ENCODE measurements at places on chromosomes 1 and 21.
A peak's percentile ranks its signal among the peaks of the same experiment; 100 is the strongest.

GRCh38 chr1:105172788-105173187 is 1423.1 kb downstream of the AMY1C start:
- DNase-seq, result no peak

- peak; percentile 30 for DNase-seq
Measured at GRCh38 chr1:20324704-20325406, 34.2 kb downstream of the VWA5B1 start.

DNA sequence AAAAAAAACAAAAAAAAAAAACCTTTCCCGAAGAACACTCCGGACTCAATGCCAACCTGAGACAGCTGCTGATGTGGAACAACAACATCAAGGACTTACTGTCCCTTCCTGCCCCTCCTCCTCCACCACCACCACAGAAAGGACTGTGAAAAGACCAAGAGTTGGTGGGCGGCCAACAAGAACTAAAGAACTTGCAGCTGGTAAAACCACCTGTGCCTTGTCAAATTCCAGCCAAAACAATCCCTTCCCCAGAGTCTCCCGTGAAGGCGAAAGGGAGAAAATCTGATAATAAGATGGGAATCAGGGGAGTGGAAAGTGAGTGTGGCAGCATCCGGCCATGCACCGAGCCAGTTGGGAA is 88.9 kb downstream of the PROX1 start:
- no peak for DNase-seq

DNA sequence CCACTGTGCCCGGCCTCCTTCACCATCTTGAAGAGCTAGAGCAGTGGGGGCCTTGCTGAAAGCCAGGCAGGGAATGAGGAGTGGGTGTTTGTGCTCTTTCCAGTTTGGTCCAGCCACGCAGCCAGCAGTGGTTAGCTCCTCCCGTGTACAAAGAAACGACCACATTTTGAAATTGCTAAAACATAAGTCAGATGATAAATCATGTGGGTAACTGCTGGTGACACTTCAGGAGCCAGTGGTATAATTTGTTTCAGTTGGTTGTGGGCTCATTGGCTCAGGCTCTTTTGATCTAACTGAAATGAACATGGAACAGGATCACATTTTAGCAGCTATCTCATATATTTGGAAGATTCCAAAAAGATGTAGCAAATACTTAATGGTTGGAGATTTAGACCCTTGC is 87.6 kb downstream of the MTR start:
- no peak for DNase-seq

DNA sequence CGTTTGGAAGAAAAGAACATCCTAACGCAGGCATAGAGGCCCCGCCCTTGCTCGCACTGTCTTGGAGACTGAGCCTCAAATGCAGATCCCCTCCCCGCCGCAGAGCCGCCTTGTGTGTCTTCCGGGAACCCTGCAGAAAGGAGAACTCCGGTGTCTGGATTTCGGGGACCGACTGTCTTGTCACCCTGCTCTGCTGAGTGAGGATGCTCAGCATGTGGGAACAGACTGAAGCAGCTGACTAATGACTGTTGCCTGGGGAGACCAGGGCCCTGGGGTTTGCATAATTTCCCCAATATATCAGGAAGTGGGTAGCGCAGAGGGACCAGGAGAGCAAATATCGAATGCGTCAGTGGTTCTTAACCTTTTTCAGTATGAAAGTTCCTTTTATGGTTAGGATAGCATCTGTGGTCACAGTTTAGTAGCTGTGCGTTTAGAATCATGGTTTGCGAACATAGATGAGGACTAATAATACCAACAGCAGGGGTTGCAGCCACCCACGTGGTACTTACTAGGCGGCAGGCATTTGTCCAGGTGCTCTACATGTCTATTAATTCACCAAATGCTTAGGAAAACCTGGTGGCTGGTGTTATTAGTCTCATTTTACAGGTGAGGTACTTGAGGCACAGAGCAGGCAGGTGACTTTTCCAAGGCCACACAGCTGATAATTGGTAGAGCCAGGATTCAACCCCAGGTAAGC is 14.3 kb downstream of the GPR137B start:
- DNase-seq, result no peak

- peak; percentile 35 for DNase-seq
Measured at GRCh38 chr1:89633800-89634625, 1.1 kb downstream of the LRRC8C start.

DNA sequence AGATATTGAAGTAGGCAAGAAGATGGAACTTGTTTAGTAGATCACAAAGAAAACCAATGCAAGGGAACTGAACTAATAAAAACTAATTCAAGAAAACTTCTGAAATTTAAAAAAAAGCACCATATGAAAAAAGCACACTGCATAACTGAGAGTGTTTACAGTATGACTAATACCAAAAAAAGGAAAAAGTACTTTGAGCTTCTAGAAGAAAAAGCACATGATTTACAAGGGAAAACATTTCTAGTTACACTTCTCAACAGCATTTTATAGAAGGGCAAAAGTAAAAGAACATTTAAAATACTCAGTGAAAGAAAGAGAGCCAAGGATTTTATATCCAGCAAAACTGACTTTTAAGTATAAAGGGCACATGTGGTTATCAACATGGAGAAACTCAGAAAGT is 233.6 kb downstream of the RPS6KC1 start:
- no peak for DNase-seq

- peak; percentile 48 for DNase-seq
Measured at GRCh38 chr1:42427240-42427639, 28.6 kb downstream of the ZMYND12 start.

- no peak for DNase-seq
Measured at GRCh38 chr1:91520942-91521507, 20.4 kb downstream of the CDC7 start.

- DNase-seq, result no peak
Measured at GRCh38 chr1:117892512-117892911, 36.9 kb downstream of the GDAP2 start.

DNA sequence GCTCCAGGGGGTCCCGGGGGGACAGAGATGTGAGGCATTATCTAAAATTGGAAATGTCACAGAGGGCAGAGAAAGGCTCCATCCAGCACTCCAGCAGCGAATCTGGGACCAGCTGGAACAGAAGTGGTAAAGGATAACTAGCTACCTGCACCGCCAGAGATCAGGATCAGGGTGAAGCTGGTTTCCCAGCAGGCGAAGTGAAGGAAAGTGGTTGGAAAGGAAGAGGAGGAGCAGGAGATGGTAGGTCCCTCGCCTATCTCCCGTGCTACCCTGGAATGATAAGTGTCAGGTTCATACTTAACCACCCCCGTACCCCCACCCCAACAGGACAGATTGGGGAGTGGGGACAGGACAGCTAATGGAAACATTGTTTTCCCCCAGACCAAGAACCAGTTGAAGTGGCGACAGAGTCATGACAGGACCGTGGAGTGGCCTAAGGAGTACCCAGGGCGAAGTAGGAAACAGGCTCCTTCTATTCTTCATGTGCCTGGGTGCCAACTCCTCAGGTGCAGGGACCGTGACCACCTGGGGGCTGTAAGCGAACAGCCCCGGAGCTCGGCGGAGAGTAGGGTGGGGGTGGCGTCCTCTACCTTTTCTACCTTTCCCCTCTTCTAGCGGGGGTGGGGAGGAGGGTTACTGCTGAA is 717 bp downstream of the B4GALT3 start:
- DNase-seq, result no peak

DNA sequence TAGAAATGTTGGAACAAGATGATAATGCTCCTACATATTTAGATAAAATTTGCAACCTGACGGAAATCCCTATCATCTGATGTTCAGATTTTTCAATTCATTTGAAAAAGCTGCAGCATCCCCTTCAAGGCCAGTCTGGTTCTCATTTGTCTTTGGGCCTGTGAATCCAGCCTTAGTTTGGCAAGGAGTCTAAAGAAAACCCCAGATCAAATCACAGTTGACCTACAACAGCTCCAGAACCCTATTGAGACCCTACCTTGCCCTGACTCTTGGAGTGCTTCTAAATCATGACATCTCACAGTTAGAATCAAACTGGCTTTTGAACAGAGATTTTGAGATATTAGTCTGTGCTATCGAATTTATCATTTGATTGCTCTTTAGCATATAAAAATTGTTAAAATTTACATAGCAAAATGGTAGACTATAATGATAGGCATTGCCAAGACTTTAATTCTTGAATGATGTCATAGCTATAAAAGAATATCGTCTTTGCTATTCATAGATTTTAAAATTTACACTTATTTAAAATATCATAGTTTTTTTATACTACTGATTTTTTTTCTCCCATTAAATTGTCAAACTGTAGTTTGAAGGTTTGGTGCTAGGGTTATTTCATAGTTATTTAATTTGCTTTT is 2.2 kb downstream of the PPP2R5A start:
- DNase-seq, result no peak

- DNase-seq, result no peak
Measured at GRCh38 chr1:237681210-237681609, 209.5 kb downstream of the ZP4 start.

GRCh38 chr1:170356585-170356984 is 175.4 kb upstream of the GORAB start:
- DNase-seq, result no peak

- peak; percentile 60 for DNase-seq
Measured at GRCh38 chr1:228734881-228735801, at the start of gene RHOU. Gene RHOU (plus strand): TSS chr1:228735479. CDS start chr1:228735743, 264 bp downstream.

Measured in lung microvascular endothelial cell (primary cell).